H9 (cell line): ENCODE measurements at places on chromosomes 16 and 17. TPM values are rescaled to one million over a fixed set of nuclear protein-coding genes. Genes with fewer than 3 reads are reported as not detected.

Gene TBC1D3K
- total RNA-seq: not detected in 2 replicates

Gene NPIPB13
- 14.3 and 16.4 TPM in 2 replicates for total RNA-seq

DNA sequence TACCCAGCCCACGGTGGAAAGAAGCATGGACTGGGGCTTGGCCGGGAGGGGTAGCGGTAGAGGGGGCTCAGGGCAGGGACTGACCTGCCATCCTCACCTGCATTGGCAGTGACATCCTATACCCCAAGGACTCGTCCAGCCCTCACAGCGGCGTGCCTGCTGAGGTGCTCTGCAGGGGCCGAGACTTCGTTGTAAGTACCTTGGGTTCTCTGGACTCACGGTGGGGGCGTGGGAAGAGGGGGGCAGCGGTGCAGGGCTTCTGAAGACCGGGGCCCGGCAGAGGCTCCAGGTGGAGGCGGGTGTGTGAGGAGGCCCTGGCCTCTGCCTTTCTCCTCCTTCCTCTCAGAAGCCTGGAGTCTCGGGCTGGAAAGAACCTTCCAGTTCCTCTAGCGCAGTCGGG is 25.5 kb downstream of the POLR3E start:
- no peaks in the 10 kb centered on the region for H3K27me3 ChIP-seq
- H3K4me1 ChIP-seq: no peaks in the 10 kb centered on the region

GRCh38 chr17:69853541-69854224 is 221.3 kb upstream of the KCNJ16 start:
- H3K4me3 ChIP-seq: no peak overlapping the region
- no peaks in the 10 kb centered on the region for H3K27me3 ChIP-seq
- H3K27ac ChIP-seq: no peak overlapping the region
- no peaks in the 10 kb centered on the region for H3K4me1 ChIP-seq

DNA sequence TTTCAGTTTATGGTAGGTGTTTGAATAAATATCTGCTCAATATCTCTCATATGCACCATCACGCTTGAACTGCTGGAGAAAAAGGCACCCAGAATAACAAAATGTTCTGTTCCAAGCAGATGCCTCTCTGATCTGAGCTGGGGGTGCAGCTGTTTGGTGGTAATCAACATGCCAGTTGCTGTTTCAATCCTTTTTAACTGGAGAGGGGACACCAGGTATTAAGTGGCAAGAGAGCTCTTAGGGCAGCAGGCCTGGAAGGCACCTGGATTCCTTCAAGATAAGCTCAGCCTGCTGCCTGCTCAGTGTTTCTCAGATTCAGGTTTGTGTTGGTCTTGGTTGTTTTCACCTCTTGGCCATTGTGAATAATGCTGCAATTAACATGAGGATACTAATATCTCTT is 27.2 kb upstream of the VAT1L start:
- no peak overlapping the region for H3K4me3 ChIP-seq
- H3K4me1 ChIP-seq: no peaks in the 10 kb centered on the region
- no peaks in the 10 kb centered on the region for H3K27me3 ChIP-seq

- H3K27ac ChIP-seq: no peak overlapping the region
- H3K36me3 ChIP-seq: peaks cover 27% of the 10 kb centered on the region
- H3K4me1 ChIP-seq: no peaks in the 10 kb centered on the region
- DNase-seq: no peak
These were observed 9.7 kb downstream of the GAA start for GRCh38 chr17:80110927-80111701.

DNA sequence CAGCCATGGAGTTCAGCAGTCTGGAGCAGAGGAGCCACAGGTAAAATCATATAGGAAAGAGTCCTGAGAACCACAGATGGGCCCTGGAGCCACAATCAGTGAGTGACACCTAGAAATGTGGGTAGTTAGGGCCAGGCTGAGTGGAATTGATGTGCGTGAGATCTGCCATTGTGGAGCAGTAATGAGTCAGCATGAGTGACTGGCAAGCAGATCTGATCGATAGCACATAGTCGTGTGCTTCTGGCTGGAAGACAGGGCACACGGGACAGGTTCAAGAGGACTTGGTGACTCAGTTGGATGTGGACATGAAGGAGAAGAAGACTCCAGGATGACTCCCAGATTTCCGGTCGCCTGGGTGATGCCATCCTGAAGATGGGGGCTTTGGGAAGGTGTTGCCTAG is 12.3 kb downstream of the ADORA2B start:
- H3K27ac ChIP-seq: no peak overlapping the region
- no peak overlapping the region for H3K4me3 ChIP-seq
- no peaks in the 10 kb centered on the region for H3K36me3 ChIP-seq
- no peaks in the 10 kb centered on the region for H3K27me3 ChIP-seq
- no peak for DNase-seq
- peaks cover 6% of the 10 kb centered on the region; the same call in 1 of the 2 replicates for H3K4me1 ChIP-seq

GRCh38 chr16:58963479-58963878 is 229.4 kb upstream of the GOT2 start:
- H3K4me3 ChIP-seq: no peak overlapping the region
- no peak overlapping the region for H3K27ac ChIP-seq
- H3K36me3 ChIP-seq: no peaks in the 10 kb centered on the region
- no peaks in the 10 kb centered on the region for H3K27me3 ChIP-seq
- H3K4me1 ChIP-seq: no peaks in the 10 kb centered on the region; the same call in 1 of the 2 replicates
- no peak for DNase-seq

- no peaks in the 10 kb centered on the region for H3K27me3 ChIP-seq
- H3K4me3 ChIP-seq: no peak overlapping the region
- H3K4me1 ChIP-seq: no peaks in the 10 kb centered on the region
- peak; percentile 5 for DNase-seq
- no peaks in the 10 kb centered on the region for H3K36me3 ChIP-seq
- H3K27ac ChIP-seq: no peak overlapping the region
These were observed 187.0 kb upstream of the CACNG3 start for GRCh38 chr16:24069036-24069590.

Gene ELMO3
- total RNA-seq: 8.6 and 9.1 TPM in 2 replicates

DNA sequence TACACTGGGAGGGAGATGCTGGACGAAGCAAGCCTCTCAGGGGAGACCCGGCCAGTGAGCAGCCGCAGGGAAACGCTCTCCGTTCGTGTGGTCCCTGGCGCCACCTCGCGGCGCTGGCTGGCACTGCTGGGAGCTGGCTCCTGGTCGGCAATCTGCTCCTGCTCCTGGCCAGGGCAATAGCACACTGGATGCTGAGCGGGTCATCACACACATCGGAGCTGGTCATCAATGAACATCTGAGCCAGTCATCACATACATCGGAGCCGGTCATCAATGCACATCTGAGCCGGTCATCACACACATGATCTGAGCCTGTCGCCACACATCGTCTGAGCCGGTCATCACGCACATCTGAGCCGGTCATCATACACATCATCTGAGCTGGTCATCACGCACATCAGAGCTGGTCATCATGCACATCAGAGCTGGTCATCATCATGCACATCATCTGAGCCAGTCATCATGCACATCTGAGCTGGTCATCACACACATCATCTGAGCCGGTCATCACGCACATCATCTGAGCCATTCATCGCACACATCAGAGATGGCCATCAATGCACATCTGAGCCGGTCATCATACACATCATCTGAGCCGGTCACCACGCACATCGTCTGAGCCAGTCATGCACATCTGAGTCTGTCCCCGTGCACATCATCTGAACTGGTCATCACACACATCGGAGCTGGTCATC is 217.3 kb downstream of the RBFOX3 start:
- no peaks in the 10 kb centered on the region for H3K36me3 ChIP-seq
- DNase-seq: peak; percentile 91
- no peaks in the 10 kb centered on the region; the same call in 1 of the 2 replicates for H3K27me3 ChIP-seq
- H3K4me1 ChIP-seq: no peaks in the 10 kb centered on the region; the same call in 1 of the 2 replicates
- H3K27ac ChIP-seq: no peak overlapping the region

- H3K27me3 ChIP-seq: no peaks in the 10 kb centered on the region
- no peak overlapping the region for H3K27ac ChIP-seq
- H3K4me1 ChIP-seq: no peaks in the 10 kb centered on the region
- H3K4me3 ChIP-seq: no peak overlapping the region; the same call in 2 of the 3 replicates
These were observed 5.8 kb upstream of the CDK3 start for GRCh38 chr17:75994802-75995370.
